Activated T-helper 1 cell treated with Interleukin-2 at 50 U/mL for 16 hours (primary cell): ENCODE measurements at places on chromosomes 3 and 15.

GRCh38 chr15:90412356-90413194, 24.5 kb downstream of the IQGAP1 start:
- no peak for DNase-seq

DNA sequence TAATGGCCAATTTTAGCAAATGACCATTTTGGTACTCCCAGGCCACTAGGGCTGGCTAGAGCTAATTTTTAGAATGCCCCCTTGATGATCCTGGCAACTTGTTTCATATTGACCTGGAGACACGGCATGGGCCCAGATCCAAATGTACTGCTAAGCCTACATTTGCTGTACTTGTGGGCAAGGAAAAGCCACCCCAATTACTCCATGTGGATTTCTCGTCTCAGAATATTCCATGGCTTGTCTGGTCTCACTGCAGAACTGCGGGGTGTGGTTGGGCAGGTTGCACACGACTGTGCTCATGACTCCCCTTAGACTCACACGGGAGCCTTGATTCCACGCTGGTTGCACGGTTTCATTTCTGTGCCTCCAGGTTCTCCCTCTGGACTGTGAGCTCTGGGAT, 140.9 kb downstream of the RPLP1 start:
- no peak for DNase-seq

GRCh38 chr3:42873221-42873982, 2.3 kb downstream of the CYP8B1 start:
- DNase-seq, result no peak

DNA sequence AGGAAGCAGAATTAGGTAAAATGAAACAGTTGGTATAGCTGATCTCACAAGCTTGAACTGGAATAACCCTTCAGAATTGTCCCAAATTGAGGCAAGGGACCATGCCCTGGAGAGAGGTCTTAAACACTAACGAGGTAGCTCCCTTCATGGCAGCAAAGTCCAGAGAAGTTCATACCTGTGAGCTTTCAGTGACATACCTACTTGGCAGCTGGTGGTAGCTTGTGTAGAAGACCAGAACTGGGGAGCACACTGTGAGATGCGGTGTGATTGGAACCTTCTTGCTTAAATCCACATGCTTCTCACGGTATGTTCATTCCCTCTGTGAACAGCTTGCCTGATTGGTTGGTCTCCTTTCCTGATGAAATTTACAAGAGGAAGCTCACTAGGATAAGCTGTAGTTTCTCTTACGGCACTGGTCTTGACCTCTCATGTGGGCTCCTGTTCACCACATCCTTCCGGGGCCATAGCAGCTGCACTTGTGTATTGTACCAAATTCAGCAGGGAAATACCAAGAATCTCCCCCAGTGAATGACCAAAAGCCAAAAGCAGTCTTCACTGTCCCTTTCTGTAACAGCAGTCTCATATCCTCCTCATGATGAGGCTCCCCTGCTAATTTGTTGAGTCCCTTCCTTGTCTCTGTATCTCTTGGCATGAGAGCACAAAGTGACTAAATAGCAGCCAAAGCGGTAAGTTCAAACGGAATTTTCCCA, 483.7 kb upstream of the FRG2C start:
- no peak for DNase-seq

DNA sequence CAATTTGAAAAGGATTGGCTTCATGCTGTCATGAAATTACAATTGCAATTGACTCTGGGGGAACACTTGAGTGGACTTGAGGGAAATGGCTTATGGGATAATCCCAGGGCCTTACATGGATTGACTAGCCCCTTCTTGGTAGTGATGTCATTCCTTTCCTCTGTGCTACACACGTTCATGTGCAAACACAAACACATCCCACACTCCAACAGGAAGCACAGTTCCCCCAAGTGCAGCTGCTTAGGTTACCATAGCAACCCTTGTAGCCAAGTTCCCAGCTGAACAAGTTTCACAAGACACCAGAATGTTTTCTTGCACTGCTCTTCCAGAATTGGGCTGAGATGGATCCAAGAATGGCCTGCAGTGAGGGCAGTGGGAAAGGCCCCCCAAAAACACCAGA, 217.0 kb downstream of the ZNF621 start:
- no peak for DNase-seq

DNA sequence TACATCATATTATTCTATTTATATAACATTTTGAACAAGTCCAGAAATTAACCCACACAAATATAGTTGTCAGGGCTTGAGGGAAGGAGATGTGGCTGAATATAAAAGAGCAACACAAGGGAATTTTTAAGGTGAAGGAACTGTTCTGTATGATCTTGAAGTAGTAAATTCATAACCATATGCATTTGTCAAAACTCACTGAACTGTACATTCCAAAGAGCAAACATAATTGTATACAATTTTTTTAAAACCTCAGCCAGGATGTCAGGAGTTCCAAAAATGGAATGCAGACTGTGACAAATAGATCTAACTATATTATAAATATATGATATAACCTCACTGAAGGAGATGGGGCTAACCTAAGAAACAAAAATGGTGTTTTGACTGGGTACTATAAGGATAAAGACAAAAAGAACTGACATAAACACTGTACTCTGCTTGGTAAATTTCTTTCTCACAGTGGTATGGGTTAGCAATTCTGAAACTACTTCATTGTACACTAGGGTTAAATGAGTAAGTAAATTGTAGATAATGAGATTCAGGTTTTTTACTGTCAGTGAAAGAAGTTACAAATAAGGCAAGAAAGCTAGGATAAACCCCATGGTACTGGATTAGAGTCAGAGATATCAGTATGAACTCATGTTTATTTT, 14.4 kb downstream of the GOLGB1 start:
- DNase-seq, result no peak

DNA sequence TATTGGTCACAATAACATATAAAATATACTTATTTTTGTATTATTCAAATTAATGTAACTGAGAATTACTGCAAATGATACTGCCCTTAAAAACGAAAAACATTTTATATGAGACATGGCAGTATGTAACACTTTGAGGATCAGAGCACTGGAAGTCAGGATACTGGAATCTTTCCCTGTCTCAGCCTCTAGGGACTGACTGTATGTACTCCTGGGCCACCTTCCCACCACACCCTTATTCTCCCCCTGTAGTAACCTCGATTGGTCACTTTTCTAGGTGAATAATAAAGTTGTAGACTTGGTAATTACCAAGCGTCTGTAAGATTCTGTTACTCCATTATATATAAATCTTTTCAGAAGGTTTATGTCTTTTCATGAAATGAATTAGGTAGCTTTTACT, 43.0 kb downstream of the LRRC49 start:
- DNase-seq, result no peak

DNA sequence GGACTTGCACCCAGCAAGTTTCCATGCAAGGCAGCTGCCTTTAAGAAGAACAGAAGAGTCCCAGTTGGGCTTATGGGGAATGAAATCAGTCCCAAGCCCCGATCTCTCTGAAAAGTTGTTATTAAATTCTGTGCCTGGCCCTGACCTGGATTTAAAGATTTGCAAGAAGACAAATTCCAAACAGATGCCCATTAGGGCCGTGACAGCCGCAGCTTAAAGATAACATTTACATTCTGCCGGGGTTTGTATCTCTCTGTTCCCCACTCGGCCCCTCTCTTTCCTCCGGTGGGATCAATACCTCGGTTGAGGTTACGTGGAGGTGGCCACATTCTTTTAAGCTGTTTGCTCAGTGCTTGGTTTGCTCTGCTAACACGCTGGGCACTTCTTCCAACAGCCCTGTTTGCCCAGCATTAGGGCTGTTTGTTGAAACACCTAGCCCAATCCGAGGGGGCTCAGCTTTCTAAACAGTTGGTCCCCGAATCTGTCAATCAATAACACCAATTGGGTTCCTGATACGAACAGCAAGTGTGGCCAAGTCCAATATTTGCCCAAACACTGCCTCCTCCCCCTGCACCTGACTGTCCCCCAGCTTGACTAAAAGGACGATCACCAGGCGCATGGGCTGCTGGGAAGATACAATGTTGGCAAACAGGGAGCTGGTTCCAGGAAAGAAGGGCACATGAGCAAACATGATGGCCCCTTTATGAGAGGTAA, 108.6 kb downstream of the RPLP1 start:
- DNase-seq, result no peak

- no peak for DNase-seq
These were observed 139.3 kb downstream of the ZNF609 start for GRCh38 chr15:64599716-64600115.

DNA sequence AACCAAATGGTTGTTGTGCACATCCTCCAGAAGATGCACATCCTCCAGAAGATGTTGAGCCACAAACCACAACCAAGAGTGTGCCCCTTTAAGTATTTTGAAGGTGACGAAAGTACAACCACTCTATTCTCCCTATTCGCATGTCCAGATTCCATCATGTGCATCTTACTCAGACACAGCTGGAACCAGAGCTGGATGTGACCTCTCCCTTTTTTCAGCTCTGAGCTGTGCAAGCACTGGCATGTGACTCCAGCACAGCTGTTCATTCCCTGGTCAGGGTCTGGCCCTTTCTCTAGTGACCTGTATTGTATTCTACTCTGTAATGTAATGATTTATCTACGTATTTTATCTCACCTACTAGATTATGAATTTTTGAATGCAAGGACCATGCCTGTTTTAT, 29.3 kb upstream of the DLG1 start:
- DNase-seq, result no peak

DNA sequence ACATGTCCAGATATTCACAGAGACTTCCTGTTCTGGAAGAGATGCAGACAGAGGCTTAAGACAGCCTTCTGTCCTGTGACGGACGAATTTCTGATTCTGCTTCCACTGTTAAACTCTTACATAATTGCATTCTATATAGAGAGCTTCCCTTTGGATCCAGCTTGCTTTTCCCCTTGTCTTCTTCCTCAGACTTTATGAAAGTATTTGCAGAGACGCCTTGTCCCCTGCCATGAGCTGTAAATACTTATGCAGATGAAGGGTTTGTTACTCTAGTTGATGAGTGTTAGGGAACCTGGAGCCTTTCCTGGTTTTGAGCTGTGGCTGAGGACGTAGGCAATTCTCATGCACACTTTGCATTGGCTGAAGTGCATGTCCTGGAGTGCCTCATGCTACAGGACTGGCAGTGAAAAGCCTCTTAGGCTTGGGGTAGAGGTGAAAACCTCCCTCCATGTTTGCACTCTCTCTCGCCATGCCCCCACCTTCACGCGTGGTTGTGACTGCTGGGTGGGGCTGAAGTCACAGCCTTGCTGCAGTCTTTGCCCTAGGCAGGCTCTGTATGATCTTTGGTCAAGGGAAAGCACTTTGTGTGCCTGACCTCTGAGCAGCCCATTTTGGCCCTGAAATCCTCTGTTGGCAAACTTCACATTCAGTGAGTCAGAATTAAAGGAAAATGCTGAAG, 286.6 kb downstream of the PTPRG start:
- DNase-seq, result no peak

- DNase-seq, result no peak
These were observed 172.8 kb upstream of the RGMA start for GRCh38 chr15:93261845-93262244.

- no peak for DNase-seq
These were observed 200.7 kb downstream of the UBE3A start for GRCh38 chr15:25238126-25238525.

GRCh38 chr3:153069598-153070510, 92.2 kb upstream of the RAP2B start:
- no peak for DNase-seq

DNA sequence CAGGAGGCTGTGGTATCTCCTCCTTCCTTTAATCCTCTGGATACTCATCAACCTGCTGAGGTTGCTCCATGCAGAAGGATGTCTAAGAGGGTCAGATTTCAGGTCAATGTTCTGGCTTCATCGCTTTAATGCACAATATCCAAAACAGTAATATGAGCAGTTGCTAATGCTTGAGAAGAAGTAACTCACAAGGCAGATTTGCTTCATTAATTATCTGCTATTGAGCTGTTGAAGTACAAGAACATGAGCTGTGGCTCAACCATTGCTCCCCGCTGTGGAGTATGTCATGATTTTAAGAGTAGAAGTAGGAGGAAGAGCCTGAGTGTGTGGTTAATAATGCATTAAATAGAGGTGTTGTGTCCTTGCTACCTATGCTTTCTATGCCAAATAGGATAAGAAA, 1412.9 kb upstream of the ALCAM start:
- no peak for DNase-seq

DNA sequence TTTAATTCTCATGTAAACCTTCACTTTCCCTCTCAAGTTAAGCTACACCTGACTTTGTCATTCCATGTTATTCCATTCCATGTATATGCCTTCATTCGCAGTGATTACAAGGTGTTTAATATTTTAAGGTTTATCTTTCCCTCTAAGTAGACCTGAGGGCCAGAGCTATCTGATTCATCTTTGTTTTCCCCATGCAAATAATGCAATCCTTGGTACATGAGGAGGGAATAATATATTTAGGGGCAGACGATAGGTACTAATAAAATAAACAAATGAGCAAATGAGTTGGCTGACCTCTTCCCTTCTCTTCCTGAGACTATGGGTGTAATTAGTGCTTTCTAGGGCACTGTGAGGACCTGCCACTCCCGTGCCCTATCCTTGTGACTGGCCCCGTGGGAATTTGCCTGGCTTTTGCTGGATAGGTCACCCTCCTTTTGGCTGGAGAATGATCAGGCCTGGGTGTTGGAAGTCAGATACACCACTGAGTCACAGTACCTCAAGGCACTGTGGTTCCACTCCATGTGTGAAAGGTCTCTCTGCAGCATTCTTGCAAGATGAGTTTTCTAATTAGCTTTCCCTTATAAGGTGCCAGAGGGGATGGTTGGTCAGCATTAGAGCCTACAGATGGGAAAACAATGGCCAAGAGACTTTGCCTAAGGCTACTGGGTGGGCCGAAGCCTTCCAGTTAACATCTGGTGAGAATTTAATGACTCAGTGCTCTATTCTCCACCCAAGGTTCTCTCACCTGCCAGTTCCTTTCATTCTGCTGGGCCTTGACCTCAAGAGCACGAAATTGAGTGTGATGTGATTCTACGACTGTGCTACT, 183.2 kb downstream of the P3H2 start:
- no peak for DNase-seq

GRCh38 chr15:89877083-89877425, 16.7 kb downstream of the AP3S2 start:
- DNase-seq, result no peak

GRCh38 chr3:142086581-142087090, 62.7 kb downstream of the TFDP2 start:
- no peak for DNase-seq

DNA sequence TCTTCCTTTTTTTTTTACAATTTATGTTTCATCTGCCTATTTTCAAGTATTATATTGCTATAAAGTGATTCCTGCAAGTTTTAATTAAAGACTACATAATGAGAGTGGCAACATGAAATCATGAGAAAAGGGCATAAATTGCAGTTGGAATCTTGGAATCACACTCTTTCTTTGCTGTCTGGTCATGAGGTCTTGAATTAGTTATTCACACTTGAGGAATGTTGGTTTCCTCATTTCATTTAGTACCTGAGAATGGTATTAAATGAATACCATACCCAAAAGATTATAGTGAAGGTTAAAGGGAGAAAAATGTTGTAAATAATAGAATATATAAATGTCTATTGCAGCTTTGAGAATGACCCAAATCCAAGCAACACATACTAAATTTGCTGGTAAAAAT, 25.8 kb upstream of the CNTN3 start:
- no peak for DNase-seq

DNA sequence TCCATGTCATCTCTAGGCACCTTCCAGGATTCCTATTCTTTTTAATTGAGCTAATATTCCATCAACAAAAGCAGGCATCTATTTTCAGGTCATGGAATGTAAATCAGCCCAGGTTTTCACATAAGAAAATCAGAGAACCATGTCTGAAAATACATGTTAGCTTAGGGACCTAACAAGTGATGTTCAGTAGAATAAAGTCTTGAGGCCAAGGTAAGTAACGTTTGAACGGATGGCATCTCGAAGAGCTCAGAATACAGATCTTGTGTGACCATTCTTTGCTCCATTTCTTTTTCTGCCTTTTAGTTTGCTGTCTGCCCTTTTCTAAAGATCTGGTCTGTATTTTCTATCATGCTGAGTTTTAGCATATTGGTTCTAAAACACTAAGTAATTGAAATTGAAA, 16.5 kb upstream of the KCNMB2 start:
- no peak for DNase-seq
